Amygdala (tissue), 56 donors: ENCODE measurements at places on chromosomes 7 and 10.

DNA sequence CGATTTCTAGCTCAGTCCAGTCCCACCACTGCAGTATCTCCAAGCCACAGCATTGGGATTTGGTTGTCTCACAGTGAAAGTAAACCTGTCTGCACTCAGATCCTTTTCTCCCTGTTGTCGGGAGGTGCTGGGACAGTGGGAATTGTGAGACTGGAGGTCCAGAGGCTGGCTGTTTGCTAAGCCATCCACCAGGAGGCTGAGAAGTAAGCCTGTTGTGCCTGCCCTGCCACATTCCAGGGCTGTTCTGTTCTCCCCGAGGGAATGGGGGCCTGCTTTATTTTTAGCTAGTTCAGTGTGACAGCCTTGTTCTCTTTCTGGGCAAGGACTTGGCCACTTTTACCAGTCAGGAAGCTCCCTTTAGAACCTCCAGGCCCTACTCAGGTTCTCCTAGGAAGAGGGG, 54.9 kb downstream of the HK1 start:
- no peak for DNase-seq

GRCh38 chr7:128022631-128023532, 8.4 kb downstream of the LRRC4 start:
- DNase-seq, result no peak

- DNase-seq, result no peak
Measured at GRCh38 chr7:29196191-29196590, 1.6 kb downstream of the CHN2 start.

- DNase-seq, result no peak
Measured at GRCh38 chr7:93414574-93414973, 159.9 kb downstream of the CALCR start.

DNA sequence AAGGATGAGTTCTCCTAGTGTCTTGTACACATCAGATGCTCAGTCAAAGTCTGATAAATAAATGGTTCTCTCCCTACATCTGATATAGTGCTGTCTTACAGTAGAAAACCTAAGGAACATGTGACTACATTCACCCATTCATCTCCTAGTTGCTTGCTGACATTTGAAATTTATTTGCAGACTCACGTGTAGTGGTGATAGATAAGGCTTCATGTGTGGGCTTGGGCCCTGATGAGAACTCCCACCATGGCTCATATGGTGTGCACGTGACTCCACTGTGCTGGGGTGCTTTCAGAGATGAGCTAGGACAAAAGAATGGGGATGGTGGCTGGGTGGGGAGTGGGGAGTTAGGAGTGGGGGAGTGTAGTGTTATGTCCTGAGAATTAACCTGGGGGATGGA, 287.3 kb downstream of the RPS24 start:
- DNase-seq, result no peak

DNA sequence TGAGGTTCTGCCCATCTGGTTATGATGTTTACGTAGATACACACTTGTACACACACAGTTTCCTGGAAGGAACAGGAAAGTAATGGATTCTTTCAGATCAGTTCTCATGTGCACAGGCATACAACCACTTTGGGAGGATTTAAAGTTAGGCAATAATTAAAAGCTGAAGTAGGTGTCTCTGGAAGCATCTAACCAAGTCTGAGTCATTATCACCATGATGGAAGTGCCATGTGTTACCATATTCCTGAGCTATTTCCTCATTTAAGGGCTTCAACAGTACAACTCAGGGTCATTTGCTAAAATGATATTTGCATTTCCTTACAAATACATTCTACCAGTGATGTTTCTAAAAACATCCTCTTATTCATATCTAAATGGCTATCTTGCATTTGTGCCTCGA, 41.4 kb upstream of the BET1 start:
- no peak for DNase-seq

DNA sequence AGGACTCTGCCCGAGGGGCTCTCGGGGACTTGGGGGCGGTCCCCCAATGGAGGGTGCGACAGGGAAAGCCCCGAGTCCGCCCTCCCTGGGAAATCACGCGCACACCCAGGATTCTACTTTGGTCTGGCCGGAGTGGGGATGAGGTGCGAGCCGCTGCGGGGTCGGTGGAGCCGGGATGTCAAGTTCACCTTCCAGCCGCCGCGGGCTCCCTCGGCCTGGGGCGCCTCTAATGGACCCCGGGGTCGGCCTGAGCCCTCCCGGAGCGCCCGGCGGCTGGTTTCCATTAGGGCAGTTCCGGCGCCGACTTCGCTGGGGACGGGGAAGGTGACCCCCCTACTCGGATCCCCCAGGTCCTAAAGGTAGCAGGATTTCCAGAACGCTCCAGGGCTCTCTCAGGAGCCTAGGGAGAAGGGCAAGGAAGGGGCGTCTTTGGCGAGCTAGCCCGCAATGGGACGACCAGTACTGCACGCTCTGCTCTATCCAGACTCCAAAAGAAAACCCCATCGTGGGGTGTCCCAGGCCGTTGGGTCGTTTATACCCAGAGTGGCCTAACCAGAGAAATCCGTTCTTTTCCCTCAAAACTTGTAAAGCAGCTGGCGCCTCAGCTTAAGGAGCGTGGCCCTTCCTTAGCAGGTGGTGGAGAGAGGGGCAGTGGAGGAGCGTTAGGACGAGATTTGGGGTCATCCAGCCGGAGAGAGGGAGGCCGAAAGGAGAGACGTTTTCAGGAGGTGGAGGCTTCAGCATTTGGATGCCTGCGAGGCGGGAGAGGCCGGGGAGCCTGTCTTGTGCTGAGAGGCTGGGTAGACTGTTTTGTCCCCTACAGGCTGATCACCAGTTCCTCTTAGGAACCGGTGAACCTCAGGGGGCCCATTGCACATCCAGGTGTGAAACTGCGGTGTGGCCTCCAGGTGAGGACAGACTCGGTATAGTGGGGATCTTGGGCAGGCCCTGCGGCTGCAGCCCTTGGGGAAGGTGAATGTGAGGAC, 860 bp upstream of the WDR86 start:
- no peak for DNase-seq

GRCh38 chr10:58282615-58283014, 13.7 kb downstream of the CISD1 start:
- DNase-seq, result no peak

- peak; percentile 11 for DNase-seq
Measured at GRCh38 chr7:2032030-2032875, 200.5 kb downstream of the MAD1L1 start.

GRCh38 chr10:20228729-20229128, 412.5 kb downstream of the PLXDC2 start:
- no peak for DNase-seq

GRCh38 chr10:88234297-88234696, 348.8 kb downstream of the RNLS start:
- DNase-seq, result no peak

DNA sequence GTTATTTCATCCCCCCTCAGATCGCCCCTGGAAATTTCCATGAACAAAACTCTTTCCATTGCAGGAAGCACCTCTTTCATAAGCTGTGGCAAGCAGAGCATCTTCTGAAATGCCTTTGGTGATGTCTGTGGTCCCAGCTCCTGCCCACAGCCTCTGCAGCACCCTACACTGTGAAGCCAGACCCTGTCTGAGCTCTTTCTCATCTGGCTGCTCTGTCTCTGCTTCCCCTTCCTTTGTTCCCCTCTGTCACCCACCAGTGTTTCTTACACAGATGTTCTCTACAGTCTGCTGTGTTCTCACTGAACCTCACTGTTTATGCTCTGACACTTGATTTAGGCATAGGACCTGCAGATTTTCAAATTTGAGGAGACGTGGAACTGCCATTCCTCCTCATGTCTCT, 1.9 kb upstream of the TAS2R39 start:
- no peak for DNase-seq

GRCh38 chr10:109740436-109740835, 182.9 kb downstream of the XPNPEP1 start:
- DNase-seq, result no peak

- DNase-seq, result no peak
Measured at GRCh38 chr10:86603256-86603655, 51.1 kb upstream of the OPN4 start.

GRCh38 chr10:8312781-8313180, 258.3 kb downstream of the GATA3 start:
- no peak for DNase-seq

- no peak for DNase-seq
Measured at GRCh38 chr10:6665847-6666246, 85.8 kb upstream of the PRKCQ start.

GRCh38 chr7:19001854-19002253, 115.6 kb downstream of the TWIST1 start:
- no peak for DNase-seq

DNA sequence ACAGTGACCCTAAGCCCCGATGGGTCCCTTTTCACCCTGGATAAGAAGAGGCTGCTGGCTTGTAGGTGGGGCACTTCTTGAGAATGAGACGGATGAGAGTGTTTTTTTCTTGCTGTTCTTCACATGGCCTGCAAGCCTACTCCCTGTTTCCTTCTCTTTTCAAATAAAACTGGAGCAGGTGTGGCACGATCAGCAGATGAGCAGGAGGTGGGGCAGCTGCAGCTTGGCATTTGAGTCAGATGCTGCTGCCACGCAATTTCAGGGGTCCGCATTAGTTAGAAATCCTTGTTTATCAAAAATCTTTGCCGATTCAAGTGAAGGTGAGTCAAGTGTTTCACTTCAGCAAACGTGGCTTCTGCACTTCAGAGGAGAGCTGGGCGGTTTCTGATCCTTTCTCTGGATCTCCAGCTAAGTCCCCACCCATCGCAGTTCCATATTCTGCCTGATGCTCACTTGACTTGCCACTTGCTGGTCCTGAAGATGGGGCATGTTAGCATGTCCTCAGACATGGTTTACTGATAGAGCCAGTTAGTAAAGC, 20.8 kb downstream of the WDFY4 start:
- DNase-seq, result no peak
